Transverse colon (tissue), 4 donors: ENCODE measurements at places on chromosomes 1 and 21. TPM values are rescaled to one million over a fixed set of nuclear protein-coding genes. Genes with fewer than 3 reads are reported as not detected.

GRCh38 chr1:246476771-246477170 lies 30.3 kb downstream of the SMYD3 start:
- no peaks in the 10 kb centered on the region for H3K36me3 ChIP-seq
- H3K4me1 ChIP-seq, result no peaks in the 10 kb centered on the region
- H3K4me3 ChIP-seq, result no peak overlapping the region
- H3K27ac ChIP-seq, result no peak overlapping the region
- H3K27me3 ChIP-seq, result no peaks in the 10 kb centered on the region

- H3K4me3 ChIP-seq, result no peak overlapping the region
- H3K4me1 ChIP-seq, result no peaks in the 10 kb centered on the region
- no peak overlapping the region for H3K27ac ChIP-seq
- no peaks in the 10 kb centered on the region for H3K36me3 ChIP-seq
- DNase-seq, result no peak
These were observed 282.2 kb downstream of the CACNA1E start for GRCh38 chr1:181765451-181766026.

KDF1 gene
- 28.1 TPM for total RNA-seq

ZNF648 gene
- total RNA-seq, result 0.48 TPM

GBP3 gene
- 102 TPM for total RNA-seq

DNA sequence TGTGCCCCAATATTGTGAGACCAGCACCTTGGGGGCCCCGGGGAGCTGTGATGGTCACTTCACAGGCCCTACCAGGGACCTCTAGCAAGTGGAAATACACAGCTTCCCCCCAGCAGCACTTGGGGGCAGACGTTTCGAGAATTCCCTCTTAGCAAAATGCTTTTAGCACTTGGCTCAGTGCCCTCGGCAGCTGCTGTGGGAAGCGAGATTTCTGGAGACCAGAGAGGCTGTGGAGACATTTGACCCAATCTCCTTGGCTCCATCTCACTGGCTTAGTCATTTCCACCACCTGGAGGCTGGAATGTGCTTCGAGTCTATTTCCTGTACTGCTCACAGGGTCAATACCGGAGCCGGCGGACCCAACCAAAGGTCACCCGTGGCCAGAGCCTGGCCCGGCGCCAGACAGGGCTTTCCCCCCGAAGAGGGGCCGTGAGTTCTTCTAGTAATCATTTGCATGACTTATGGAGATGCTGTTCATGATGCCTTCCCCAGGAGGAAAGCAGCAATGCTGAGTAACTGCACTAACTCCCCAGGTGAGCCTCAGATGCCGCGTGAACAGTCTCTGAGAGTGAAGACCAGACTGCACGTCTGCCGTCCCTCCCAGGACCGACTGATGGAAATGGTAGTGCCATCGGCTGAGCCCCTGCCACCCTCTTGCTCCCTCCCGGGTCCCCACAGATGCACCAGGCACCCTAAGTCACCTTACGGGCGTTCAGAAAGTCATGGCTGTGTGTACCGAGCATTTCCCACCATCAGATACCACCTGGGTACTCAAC lies 4.4 kb upstream of the C2CD2 start:
- no peak overlapping the region for H3K4me3 ChIP-seq
- H3K36me3 ChIP-seq, result no peaks in the 10 kb centered on the region
- peaks cover 15% of the 10 kb centered on the region for H3K4me1 ChIP-seq
- peak overlapping the region; percentile 52 for H3K27ac ChIP-seq

GJA4 gene
- total RNA-seq, result 3.2 TPM

GRCh38 chr1:168079761-168080160 lies 57.0 kb downstream of the GPR161 start:
- peaks cover 2% of the 10 kb centered on the region for H3K4me1 ChIP-seq
- no peak for DNase-seq

DNA sequence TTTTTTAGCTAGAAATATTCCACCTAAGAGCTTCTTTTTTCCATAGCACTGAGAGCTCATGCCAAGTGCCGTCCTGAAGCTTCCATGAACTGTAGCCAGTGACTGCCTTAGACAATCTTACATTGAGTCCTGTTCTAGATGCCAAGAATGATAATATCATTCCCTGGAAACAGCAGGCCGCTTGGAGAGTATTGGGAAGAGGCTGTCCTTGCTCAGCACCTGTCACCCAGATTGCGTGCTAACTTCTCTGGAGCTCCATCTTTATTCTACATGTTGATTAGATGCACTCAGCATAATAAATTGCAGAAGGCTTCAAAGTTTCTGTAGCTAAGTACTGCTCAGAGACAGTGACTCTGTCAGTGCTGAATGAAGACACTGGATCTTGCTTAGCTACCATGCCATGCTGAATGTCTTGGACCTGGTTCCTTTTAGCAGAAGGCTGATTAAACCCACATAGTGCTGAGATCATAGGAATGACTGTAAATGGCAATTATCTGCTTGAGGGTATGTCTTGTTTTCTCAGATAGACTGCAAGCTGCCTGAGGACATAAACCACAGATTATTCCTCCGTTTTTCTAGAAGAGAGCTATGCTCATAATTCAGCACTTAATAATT lies 83.1 kb upstream of the IRF2BP2 start:
- H3K4me3 ChIP-seq, result no peak overlapping the region
- no peak for DNase-seq
- no peaks in the 10 kb centered on the region for H3K4me1 ChIP-seq
- H3K36me3 ChIP-seq, result no peaks in the 10 kb centered on the region
- H3K27me3 ChIP-seq, result no peaks in the 10 kb centered on the region
- H3K27ac ChIP-seq, result no peak overlapping the region

GRCh38 chr1:84402060-84402459 lies 3.8 kb downstream of the DNASE2B start:
- no peaks in the 10 kb centered on the region for H3K27me3 ChIP-seq
- no peak for DNase-seq
- no peak overlapping the region for H3K27ac ChIP-seq
- no peak overlapping the region for H3K4me3 ChIP-seq
- no peaks in the 10 kb centered on the region for H3K36me3 ChIP-seq
- no peaks in the 10 kb centered on the region for H3K4me1 ChIP-seq

DNA sequence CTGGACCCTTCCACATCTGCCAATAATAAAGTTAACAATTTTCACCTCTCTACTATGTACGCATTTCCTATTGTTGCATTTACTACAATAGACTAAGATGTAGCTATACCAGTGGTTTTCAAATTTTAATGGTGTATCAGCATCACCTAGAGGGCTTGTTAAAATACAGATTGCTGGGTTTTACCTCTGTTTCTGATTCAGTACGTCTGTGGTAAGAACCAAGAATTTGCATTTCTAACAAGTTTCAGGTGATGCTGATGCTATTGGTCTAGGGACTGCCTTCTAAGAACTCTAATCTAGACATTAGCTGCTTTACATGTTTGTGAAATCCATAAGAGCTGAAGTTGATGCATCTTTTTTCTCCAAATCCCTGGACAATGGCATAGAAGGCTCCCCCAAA lies 59.7 kb downstream of the ERICH3 start:
- H3K27ac ChIP-seq, result no peak overlapping the region
- H3K4me1 ChIP-seq, result no peaks in the 10 kb centered on the region
- no peaks in the 10 kb centered on the region for H3K36me3 ChIP-seq
- no peak overlapping the region for H3K4me3 ChIP-seq
- no peaks in the 10 kb centered on the region for H3K27me3 ChIP-seq

FMO5 gene
- total RNA-seq, result 62.5 TPM

GRCh38 chr1:229857585-229857984 lies 209.5 kb upstream of the GALNT2 start:
- H3K4me3 ChIP-seq, result no peak overlapping the region
- no peak for DNase-seq
- no peaks in the 10 kb centered on the region for H3K36me3 ChIP-seq
- no peak overlapping the region for H3K27ac ChIP-seq
- H3K4me1 ChIP-seq, result peaks cover 6% of the 10 kb centered on the region

NES gene
- 4.6 TPM for total RNA-seq

DNA sequence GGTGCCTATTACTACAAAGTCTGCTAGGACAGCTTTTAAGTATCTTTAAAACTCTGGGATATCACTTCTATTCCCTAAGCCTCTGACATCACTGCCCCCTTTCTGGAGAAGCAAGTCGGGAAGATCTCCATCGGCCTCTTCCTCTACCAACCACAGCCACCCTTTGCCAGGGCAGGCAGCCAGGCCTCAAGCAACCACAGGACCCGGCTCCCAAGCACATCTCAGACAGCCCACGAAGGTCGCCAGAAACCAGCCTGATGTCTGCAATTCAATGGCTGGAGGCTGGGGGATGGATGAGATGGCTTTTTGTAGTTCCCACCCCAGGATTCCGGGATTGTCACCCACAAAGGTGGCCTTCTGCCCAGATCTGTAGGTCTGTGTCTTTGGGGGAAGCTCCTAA lies 70.7 kb downstream of the LGR6 start:
- no peak for DNase-seq
- no peaks in the 10 kb centered on the region for H3K36me3 ChIP-seq
- H3K27ac ChIP-seq, result no peak overlapping the region
- H3K4me3 ChIP-seq, result no peak overlapping the region
- no peaks in the 10 kb centered on the region for H3K4me1 ChIP-seq

- H3K27me3 ChIP-seq, result no peaks in the 10 kb centered on the region
- no peak for DNase-seq
- H3K36me3 ChIP-seq, result no peaks in the 10 kb centered on the region
These were observed 36.1 kb upstream of the RGS1 start for GRCh38 chr1:192539297-192540092.

- no peak for DNase-seq
- H3K36me3 ChIP-seq, result no peaks in the 10 kb centered on the region
- H3K27ac ChIP-seq, result no peak overlapping the region
- H3K27me3 ChIP-seq, result no peaks in the 10 kb centered on the region
- no peak overlapping the region for H3K4me3 ChIP-seq
These were observed 25.0 kb downstream of the PTGFRN start for GRCh38 chr1:116934586-116935207.

DNA sequence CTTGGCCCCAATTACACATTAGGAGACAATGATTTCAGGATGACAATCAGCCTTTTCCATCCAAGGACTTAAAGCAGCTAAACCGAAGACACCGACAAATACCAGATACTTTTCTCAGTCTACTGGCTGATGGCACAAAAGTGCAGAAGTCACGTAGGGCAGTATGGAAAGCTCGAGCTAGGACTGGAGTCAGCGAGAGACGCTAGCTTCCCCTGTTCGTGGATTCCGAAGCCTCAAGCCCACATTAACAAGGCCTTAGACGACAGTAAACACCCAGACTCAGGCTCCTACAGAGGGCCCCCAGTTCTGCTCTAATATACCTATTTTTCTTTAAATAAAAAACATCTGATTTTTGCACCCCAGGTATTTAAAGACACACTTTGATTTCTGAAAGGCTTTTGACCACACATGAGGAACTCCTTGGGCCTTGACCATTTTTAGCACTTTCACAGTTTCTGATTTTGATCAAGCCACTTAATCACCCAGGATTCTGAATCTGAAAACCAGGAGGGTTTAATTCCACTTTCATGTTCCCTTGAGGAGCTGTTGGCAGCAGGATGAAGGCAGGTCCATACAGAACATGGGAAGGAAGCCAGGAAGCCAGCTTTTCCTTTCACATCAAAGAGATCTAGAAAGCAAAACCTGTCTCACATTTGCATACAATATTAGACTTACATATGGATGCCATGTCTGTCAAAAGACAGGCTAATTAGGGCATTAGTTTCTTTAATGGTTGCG lies 204.1 kb downstream of the GABPA start:
- H3K36me3 ChIP-seq, result no peaks in the 10 kb centered on the region
- no peak overlapping the region for H3K4me3 ChIP-seq
- no peak overlapping the region for H3K27ac ChIP-seq
- DNase-seq, result no peak
- no peaks in the 10 kb centered on the region for H3K27me3 ChIP-seq

DNA sequence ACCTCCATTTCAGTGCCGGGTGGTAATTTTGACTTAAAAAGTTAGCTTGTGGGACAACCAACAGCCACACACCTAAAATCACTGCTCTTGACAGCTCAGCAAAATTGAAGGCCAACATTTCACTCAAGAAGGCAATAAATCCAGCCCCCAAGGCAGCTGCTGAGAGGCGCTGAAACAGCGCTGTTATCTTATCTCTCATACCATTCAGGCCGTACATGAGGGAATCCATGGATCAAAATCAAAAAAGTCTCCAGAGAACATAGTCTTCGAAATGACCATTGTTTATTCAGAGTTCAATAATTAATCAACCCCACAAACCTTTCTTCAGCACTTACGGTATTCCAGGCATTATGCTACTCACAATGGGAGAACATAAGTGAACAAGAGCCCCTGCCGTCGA lies 38.5 kb downstream of the ZBTB18 start:
- no peak overlapping the region for H3K27ac ChIP-seq
- no peaks in the 10 kb centered on the region for H3K27me3 ChIP-seq
- peaks cover 4% of the 10 kb centered on the region for H3K4me1 ChIP-seq
- no peak for DNase-seq

DNA sequence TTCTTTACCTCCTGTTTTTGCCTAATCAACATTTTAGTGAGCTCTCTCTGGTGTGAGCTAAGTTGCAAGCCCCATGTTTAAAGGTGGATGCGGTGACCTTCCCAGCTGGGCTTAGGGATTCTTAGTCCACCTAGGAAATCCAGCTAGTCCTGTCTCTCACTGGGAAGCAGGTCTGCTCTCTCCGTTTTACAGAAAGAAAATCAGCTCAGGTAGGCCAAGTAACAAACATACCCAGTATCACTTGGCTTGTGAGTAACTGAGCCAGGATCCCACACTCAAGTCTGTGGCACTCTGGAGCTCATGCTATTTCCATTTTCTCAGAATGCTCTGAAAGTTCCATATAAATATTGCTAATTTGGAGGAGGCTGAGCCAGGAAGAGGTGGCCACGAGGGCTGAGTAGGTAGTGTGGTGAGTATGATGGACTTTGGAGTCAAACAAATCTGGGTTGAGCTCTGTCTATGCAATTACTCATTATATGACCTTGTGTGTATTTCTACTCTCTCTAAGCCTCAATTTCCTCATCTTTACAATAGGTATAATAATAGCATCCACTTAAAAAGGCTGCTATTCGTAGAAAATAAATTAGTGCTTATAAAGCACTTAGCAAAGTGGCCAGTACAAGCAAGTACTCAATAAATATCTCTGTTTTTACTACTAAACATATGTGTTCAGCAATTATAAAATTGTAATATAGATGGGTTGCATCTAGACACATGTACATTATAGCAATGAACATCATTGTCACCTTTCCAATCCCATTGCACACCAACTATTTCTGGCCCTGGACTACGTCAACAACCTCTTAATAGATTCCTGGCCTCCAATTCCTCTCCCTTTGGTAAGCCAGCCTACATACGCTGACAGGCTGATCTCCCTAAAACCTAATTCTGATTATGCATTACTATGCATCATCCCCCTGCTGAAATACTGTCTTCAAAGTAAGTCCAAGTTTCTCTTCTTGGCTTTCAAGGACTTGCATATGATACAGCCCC lies 32.7 kb upstream of the DHCR24 start:
- no peaks in the 10 kb centered on the region for H3K27me3 ChIP-seq
- H3K4me1 ChIP-seq, result no peaks in the 10 kb centered on the region
- H3K4me3 ChIP-seq, result no peak overlapping the region
- H3K27ac ChIP-seq, result no peak overlapping the region

PTPRF gene
- 549 TPM for total RNA-seq
